Heart right ventricle (tissue), 16 donors: ENCODE measurements at places on chromosomes 3 and 15. TPM values are rescaled to one million over a fixed set of nuclear protein-coding genes. Genes with fewer than 3 reads are reported as not detected.
A peak's percentile ranks its signal among the peaks of the same experiment; 100 is the strongest.

GRCh38 chr3:61547625-61548024, 13.7 kb upstream of the PTPRG start:
- DNase-seq: no peak

DNA sequence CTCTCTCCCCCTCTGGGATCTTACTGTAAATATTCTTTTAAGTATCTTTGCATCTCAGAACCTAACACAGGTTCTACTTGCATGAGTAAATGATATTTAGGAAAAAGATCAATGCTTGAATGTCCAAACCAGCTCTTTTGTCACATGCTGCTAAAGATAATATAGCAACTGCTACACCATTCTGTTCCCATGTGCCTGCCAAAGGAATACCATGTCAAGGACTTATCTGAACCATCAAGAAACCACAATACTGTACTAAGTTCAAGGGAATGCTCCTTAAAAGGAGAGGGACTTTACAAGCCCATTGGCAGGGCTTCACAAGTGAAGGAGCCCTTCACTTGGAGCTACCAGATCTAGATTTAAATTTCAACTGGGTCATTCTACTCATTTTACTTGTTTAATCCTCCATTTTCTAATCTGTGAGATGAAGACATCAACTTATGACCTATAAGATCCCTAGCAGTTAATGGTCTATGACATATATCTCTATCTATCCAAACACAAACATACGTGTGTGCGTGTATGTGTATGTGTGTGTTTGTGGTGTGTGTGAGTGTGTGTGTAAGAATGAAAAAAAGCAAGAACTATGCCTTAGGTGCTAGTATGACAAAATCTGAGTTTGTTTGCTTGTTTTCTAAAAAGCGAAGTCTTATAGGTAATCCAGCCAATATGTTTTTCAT, 13.0 kb upstream of the SEC62 start:
- DNase-seq: no peak

GRCh38 chr3:107670986-107671385, 148.2 kb downstream of the BBX start:
- DNase-seq: no peak

The DCBLD2 gene
- 51.2 TPM for total RNA-seq

The SLC27A2 gene
- 0.32 TPM for total RNA-seq

- peak; percentile 72 for DNase-seq
These were observed 657.2 kb downstream of the FHIT start for GRCh38 chr3:60594025-60594424.
